Neural progenitor cell (in vitro differentiated cells): ENCODE measurements at places on chromosomes 13 and 19. TPM values are rescaled to one million over a fixed set of nuclear protein-coding genes. Genes with fewer than 3 reads are reported as not detected.
A peak's percentile ranks its signal among the peaks of the same experiment; 100 is the strongest.

- DNase-seq = peak; percentile 34
Observed at GRCh38 chr19:4589579-4590410, 30.3 kb upstream of the SEMA6B start.

BICRA gene
- 6.4 and 15.6 TPM in 2 replicates for total RNA-seq

- DNase-seq = peak; percentile 49
Observed at GRCh38 chr19:4399812-4400134, 574 bp downstream of the SH3GL1 start.

CCNA1 gene
- 0.37 TPM in 2 replicates for total RNA-seq

DNA sequence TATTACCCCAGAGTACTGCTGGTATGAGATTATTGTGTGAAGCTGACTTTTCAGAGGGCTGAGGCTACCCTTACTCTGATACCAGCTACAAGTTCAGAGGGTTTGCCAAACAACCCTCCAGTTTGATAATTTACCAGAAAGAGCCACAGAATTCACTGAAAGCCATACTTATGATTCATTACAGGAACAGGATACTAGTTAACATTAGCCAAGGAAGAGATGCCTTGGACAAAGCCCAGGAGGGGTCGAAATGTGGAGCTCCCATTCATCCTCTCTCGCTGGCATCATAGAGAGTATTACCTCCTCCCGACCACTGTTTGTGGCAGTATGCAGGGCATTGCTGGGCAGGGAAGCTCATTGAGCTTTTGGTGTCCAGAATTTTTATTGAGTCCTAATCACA lies 364.3 kb downstream of the KCNRG start:
- no peak for DNase-seq

DNA sequence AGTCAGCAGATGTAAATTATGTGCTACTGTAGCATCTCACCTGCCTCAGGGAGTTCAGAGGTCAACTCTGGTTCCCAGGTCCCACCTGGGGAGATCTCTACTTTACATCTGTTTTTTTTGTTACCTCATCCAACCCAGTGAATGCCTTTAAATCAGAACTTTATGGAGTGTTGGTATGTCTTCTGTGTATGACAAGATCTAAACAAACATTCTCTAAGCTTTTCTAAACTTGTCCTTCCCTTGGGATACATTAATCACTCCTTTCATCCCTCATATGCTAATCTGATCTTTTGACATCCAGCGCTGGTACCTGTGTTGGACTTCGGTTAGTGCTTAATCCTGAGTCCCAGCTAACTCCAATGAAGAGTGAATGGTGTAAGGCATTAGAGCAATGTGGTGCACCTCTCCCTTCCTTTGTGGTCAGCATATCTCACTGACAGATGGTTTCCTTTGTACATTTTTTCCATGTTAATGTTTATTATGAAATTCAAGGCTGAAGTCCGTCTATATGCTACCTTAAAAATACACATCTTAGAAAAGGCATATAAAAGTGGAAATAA lies 213.4 kb downstream of the ABCC4 start:
- no peak for DNase-seq

ANKRD24 gene
- total RNA-seq = 0.15 and 2.3 TPM in 2 replicates

FGF22 gene
- total RNA-seq = 0.37 TPM in 1 of 2 replicates, not detected in the other

GZMM gene
- total RNA-seq = not detected in 2 replicates

FCAR gene
- total RNA-seq = not detected in 2 replicates

ZNF563 gene
- total RNA-seq = 2.6 and 3.7 TPM in 2 replicates

- DNase-seq = peak; percentile 57
Observed at GRCh38 chr13:114130131-114130836, 2.1 kb downstream of the RASA3 start.

DNA sequence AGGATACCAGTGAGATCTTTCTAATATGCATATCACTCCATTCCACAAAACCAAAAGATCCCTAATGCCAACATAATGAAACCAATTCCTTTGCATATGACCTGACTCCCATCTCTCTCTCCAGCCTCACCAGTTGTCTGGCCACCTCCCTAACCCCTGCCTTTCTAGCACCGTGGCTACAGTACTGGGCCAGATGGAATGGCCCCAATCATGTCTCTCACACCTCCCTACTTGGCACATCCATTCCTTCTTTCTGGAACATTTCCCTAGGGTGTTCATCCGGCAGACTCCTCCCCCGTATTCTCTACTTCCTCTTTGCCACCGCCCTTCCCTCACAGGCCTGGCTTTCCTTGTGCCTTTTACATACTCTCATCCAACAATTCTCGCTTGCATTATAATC lies 62.0 kb downstream of the GPALPP1 start:
- DNase-seq = no peak

DNA sequence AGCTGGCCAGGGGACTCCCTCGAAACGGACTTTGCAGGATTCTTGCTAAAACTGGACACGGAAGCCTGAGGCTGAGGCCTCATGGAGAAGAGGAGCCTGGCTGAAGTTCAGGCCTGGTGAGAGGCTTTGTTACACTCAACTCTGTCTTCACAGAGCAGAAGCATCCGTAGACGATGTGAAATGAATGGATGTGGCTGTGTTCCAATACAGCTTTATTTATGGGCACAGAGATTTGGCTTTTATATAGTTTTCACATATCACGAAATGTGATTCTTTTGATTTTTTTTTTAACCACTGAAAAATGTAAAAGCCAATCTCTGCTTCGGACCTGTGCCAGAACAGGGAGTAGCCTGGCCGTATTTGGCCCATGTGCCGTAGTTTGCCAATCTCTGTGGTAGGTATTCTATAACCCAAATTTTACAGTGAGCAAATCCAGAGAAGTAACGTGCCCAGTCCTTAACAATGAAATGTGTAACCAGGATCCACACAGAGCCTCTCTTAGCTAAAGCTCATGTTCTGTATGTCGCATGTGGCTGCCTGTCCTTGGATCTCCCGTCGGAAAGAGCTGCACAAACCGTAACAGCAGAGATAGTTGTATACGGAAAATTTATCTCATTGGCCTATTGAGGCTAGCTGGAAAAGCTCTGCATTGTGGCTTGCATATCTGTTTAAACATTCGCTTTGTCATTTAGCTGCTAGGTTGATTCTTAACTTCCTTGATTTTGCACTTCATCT lies 171.6 kb upstream of the RNF113B start:
- no peak for DNase-seq
